ENCODE measurements at places on chromosomes 5 and 9. TPM values are rescaled to one million over a fixed set of nuclear protein-coding genes. Genes with fewer than 3 reads are reported as not detected.

GRCh38 chr5:57695179-57695578 is 212.6 kb upstream of the ACTBL2 start:
- no peak for DNase-seq

Gene SLC36A2
- total RNA-seq, result not detected

GRCh38 chr9:98887918-98888510 is 55.7 kb upstream of the COL15A1 start:
- DNase-seq, result no peak

Gene SVEP1
- total RNA-seq, result 43.0 TPM

Gene OGN
- total RNA-seq, result not detected

- DNase-seq, result no peak
Measured at GRCh38 chr9:136060671-136061371, 34.3 kb downstream of the NACC2 start.

Gene ZBTB26
- total RNA-seq, result 6.3 TPM

Gene C9orf50
- not detected for total RNA-seq

- no peak for DNase-seq
Measured at GRCh38 chr9:84789463-84789830, 119.9 kb downstream of the NTRK2 start.

- DNase-seq, result no peak
Measured at GRCh38 chr5:39713250-39713916, 288.6 kb upstream of the DAB2 start.

DNA sequence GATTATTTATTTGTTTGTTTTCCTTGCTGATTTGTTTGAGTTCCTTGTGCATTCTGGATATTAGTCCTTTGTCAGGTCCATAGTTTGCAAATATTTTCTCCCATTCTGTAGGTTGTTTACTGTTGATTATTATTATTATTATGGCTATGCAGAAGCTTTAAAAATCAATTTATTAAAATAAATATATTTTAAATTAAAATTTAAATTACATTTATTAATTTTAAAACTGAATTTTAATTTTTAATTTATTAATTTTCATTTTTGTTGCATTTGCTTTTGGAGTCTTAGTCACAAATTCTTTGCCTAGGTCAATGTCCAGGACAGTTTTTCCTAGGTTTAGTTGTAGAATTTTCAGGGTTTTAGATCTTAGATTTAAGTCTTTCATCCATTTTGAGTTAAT is 50.9 kb downstream of the SVEP1 start:
- no peak for DNase-seq

Gene CRHBP
- not detected for total RNA-seq

Gene QRFP
- not detected for total RNA-seq

DNA sequence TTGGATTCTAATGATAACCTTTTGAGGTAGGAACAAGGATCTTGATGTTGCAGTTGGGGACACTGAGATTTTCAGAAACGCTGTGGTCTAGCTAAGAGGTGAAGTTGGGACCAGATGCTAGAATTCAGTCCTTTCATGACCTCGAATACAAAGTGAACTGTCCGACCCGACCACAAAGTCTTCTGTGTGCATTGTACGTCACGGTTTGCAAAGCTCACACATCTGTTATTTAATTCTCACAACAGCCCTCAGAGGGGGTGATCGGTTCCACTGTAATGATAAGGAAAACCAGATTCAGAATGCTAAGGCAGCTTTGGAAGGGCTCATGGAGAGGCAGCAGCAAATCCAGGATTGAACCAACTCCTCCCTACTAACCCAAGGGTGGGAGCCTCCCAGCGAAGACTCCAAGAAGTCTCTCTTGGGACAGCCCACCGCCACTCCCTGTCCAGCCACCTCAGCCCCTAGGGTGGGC is 16.6 kb upstream of the KIF12 start:
- no peak for DNase-seq

DNA sequence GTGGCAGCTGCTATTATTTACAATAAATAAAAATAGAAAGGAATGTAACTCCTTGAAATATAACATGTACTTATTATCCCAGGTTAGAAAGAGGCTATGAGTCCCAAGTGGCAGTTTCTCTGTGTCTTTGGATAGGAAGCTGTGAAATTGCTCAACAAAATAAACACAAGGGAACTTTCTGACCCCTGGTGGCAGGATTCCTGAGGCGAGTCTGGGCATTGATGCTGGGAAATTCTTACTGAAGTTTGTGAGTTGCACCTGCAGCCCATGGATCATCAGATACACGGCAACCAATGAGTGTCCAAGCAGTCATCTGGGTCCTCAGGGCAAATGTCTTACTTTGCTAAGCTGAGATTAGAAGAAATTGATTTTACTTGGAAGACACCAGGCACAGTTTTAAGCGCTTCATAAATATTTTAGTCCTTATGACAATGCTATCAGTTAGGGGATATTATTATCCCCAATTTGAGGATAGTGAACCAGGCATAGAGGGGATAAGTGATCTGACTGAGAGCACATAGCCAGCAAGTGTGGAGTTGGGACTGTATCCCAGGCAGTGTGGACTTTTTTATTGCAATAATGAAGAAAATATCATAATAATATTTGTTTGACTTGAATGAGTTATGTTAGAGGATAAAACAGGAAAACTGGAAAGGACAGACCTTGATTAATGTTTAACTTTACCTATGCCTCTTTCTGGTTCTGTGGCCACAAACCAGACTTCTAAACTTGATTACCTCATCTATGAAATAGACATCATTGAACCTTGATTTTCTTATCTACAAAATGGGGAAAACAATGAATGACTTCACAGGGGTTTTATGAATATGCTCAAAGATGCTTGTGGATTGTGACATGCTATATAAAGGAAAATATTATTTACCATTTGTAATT is 265.5 kb upstream of the ADAMTSL1 start:
- DNase-seq, result no peak

DNA sequence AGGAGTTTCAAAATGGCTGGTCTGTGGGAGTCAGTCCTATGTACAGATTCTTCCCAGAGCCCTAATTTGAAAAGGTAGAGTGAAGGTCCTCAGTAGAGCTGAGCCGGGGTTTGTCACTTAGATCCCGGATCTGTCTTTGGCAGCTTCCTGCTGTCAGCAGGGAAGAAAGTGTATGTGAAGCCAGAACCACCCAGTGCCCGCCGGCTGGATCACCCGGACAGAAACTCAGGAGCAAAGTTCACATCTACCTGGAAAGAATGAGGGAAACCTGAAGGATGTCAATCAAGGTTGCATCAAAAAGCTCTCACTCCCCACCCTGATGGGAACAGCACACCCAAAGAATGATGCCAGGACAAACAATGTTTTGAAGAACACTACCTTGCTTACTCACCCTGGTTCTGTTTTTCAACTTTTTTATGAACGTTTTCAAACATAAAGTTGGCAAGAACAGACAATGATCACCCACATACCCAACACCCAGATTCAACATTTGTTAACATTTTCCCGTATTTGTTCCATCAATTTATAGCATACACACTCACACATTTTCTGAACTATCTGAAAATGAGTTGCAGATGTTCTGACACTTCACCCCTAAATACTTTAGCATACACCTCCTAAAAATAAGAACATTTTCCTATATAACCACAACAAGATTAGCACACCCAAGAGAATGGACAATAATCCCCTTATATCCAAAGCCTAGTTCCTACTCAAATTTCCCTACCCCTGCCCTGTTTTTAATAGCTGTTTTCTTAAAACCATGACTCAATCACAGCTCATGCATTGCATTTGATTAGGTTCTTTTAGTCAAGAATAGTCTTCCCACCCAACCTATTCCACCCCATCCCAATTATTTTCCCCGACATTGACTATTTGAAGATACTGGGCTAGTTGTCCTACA is 133.9 kb downstream of the LHFPL2 start:
- DNase-seq, result no peak

DNA sequence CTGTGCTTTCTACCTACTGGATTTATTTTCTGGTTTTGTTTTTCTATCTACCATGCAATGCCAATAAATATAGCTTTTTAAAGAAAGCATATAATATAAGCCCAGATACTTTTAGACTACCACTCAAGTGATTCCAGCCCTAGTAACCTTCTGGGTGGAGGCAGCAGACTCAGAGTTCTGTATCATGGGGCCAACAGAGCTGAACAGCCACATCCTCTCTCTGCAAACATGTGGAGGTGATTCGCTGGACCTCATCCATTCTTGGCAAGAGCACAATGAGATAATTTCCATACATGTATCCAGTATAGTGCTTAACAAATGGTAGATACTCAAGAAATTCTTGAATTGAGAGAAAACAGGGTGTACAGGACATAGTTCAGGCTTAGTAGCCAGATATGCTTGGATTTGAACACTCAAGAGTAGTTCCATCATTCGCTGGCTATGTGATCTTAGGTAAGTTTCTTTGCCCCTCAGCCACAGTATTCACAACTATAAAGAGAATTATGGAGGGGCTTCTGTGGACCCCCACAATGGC is 124.5 kb downstream of the ASTN2 start:
- no peak for DNase-seq
